ENCODE measurements at places on chromosomes 1 and 21.

DNA sequence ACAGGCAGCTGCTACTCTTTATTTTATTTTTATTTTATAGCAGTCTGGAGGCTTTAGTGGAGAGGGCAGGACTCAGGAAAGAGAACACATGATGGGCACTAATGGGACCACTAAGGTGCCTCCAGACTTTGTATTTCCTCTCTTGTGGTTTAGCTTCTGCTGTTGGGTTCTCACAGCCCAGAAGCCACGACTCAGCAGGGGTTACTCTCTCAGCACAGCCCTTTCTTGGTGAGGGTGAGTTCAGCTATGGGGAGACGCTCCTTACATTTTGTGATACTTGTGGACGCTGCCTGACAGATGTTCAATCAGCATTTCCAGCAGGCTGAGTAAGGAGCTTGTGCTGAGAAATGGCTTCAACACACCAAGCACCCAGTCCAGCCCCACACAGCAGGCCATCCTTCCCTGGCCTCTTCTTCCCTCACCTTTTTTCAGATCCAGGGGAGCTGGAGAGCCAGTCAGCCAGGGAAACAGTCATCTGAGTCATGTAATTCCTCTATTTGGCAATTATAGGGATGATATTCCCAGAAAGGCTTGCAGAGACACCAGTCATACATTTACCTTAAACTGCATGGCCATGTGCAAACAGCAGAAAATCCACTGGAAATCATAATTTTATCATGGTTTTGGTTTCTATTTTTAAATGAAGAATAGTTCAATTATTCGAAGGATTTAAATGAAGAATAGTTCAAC, 53.2 kb upstream of the RAB3GAP2 start:
- no peak for DNase-seq

DNA sequence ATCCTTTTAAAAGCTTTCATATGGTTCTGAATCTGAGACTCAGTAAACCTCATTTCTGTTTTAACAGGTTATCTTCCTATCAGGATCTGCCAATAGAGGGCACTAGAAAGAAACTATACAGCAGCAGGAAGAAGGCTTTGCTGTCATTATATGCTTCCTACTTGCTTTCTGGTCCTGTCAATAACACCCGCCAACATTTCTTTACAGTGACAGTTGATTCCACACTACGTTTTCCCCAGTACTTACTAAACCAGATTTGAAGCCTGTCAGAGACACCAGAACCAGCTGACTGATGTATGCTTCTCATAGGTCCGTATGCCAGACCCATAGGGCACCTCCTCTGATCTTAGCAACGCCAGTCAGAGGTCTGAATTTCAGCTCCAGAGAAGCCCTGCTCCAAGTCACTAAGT, 341.0 kb upstream of the NEGR1 start:
- DNase-seq = no peak

- DNase-seq = no peak
Observed at GRCh38 chr1:185646202-185646683, 87.9 kb upstream of the HMCN1 start.

DNA sequence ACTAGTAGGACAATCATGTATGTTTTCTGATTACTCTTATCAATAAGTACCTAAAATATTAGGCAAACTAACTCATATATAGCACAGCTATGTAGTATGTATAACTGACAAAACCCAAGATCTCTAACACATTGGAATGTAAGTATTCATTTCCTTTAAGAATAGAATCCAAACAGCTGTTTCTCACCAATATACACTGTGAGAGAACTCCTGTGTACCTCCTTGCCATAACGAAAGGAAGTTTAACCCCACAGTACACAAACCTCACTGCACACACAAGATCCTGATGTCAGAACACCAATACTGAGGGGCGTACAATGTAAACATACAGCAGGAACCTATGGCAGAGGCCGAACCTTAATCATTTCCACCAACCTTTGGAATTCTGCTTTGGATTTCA, 113.0 kb downstream of the SMYD3 start:
- no peak for DNase-seq

- peak; percentile 68 for DNase-seq
Observed at GRCh38 chr1:11944358-11944931, 9.9 kb downstream of the PLOD1 start.

DNA sequence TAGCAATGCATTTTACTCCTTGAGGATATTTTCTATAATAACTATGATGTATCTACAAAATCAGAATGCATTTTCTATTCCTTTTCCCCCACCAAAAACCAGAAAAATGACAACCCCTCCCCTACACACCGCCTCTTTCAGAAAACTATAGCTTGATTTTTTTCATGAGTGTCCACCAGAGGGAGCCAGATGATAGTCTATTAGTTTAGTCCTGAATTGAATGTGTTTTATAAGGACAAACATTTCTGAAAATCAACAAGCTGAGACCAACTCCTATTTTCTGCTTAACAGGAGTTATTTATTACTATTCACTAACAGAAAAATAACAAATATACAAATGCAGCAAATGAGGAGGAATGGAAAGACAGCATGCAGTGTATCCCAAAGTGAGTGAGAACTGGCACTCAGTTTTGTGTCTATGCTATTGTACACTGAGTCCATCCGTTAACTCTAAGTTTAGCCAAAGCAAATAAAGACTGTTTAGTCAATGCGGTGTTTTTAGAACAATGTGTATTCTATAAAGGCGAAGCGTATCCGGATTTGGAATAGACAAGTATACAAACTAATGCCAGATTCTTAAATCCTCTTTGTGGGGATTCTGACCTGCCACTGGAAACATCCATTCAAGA, 182.6 kb downstream of the VAV3 start:
- DNase-seq = no peak

GRCh38 chr1:93078638-93078985, 471 bp upstream of the MTF2 start:
- no peak for DNase-seq

GRCh38 chr21:38831526-38832467, 26.1 kb downstream of the ETS2 start:
- DNase-seq = no peak

- no peak for DNase-seq
Observed at GRCh38 chr21:33884376-33885171, 31.0 kb downstream of the ATP5PO start.

- DNase-seq = no peak
Observed at GRCh38 chr1:206131037-206131436, 13.8 kb upstream of the AVPR1B start.

DNA sequence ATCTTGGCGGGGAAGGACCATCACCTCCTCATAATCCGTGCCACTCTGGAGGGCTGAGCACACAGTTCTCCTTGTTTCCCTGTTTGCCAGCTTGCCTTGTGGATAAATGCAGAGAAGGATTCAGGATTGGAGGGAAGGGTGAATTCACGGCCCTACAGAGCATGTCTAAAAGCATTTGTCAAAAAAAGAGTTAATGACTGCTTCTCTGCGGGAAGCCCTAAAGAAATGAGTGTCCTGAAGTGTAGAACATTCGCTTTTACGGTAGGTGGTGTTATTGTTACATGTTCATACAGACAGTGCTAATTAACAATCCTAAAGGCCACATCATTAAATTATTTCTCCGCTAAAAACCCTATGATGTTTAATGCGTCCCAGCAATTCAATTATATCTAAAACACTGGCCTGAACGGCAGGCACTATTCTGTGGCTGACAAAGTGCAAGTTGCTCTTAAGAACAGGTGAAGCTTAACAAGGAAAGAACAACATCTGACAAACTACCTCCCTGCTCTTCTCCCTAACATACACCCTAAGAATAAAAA, 112.3 kb upstream of the NFIA start:
- DNase-seq = no peak

GRCh38 chr21:28776251-28776650, 216.4 kb downstream of the LTN1 start:
- DNase-seq = no peak

- no peak for DNase-seq
Observed at GRCh38 chr1:232709386-232709785, 79.5 kb upstream of the SIPA1L2 start.
